Sigmoid colon (tissue), 7 donors: ENCODE measurements at places on chromosomes 1 and 21. TPM values are rescaled to one million over a fixed set of nuclear protein-coding genes. Genes with fewer than 3 reads are reported as not detected.

The APCS gene
- total RNA-seq, result not detected

The CELA3A gene
- total RNA-seq, result not detected

The OR10J1 gene
- total RNA-seq, result not detected

The ANKRD35 gene
- 13.8 TPM for total RNA-seq
